ENCODE measurements at places on chromosomes 12 and 14.

DNA sequence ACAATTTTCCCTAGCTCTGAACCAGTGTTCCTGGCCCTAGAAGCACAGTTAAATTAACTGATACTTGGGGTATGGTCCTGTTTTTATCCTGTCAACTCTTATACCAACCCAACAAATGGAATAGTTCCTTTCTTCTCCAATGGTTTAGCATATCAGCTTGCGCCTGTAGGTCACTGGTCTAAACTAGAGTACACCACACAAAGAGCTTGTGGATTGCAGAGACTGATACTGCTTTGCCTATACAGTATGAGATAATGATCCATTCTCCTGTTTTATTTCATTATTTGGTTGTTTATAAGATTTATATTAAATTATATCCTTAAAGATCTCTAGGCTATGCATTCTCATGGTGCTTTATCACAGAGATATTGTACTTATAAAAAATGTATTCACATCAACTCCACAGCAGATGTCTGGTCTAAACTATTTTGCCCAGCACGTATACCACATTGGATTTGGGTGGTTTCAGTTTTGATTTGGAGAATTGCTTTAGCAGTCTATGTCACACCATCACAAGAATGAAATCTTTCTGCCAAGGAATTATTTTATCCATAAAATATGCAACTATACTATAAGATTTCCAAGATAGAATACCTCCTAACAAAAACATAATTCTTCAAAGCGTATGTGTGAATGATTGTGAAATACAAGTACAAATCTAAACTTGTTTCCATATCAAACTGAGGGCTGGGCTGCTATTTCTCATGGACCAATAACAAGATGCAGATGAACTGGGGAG is 142.1 kb downstream of the SLC16A7 start:
- DNase-seq: no peak

GRCh38 chr12:53481939-53482586 is 17.2 kb downstream of the MAP3K12 start:
- DNase-seq: no peak

- no peak for DNase-seq
Measured at GRCh38 chr14:23044840-23045239, 2.8 kb downstream of the PSMB11 start.

- no peak for DNase-seq
Measured at GRCh38 chr12:79982086-79983062, 47.5 kb upstream of the PPP1R12A start.

- DNase-seq: no peak
Measured at GRCh38 chr12:42386308-42386707, 60.3 kb downstream of the PPHLN1 start.

DNA sequence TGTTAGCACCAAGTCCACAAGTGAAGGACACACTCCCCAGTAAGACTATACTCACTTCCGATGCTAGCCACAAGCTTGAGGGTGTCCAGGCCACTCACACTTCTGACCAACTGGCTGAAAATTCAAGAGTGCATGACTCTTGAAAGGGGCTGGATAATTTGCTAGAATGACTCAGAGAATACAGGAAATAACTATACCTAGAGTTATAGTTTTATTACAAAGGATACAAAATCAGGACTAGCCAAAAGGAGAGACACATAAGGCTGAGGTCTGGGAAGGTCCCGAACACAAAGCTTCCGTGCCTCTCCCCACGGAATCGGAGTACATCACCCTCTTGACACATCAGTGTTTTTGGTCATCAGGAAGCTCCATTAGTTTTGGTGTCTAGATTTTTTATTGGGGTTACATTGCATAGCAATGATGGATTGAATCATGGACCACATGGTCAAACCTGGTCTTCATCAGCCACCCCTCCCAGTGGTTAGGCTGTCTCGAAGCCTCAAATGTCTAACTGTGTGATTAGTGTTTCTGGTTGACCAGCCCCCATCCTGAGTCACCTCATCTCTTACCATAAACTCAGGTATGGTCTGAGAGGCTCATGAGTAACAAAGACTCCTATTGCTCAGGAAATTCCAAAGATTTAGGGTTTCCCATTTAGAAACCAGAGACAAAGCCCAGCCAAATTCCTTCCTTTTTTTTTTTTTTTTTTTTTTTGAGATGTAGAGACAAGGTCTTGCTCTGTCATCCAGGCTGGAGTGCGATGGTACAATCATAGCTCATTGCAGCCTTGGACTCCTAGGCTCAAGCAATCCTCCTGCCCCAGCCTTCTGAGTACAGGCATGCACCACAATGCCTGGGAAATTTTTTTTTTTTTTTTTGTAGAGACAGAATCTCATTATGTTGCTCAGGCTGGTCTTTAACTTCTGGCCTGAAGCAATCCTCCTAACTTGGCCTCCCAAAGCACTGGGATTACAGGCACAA is 472.0 kb upstream of the TBX3 start:
- no peak for DNase-seq

- DNase-seq: no peak
Measured at GRCh38 chr12:32893043-32893442, 3.5 kb downstream of the PKP2 start.

GRCh38 chr12:7832059-7832696 is 40.5 kb downstream of the SLC2A14 start:
- DNase-seq: no peak

DNA sequence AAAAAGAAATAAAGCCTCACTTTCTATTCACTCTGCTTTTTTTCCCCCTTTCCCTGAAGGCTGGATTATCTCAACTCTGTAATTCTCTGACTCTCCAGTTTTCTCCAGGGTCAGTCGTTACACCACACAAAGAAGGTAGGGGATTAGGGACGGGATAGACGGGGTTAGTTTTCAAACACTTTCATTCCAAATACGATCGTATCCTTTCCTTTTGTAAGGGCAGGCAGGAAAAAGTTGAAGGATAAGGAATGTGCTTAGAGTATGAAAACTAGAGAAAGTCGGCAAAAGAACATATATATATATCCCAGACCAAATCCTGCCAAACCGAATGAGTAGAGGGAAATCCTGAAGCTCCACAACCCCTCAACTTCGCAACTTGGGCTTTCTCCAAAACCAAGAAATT is 581 bp upstream of the ESYT1 start:
- DNase-seq: no peak

- no peak for DNase-seq
Measured at GRCh38 chr12:88063375-88063774, 34.2 kb upstream of the C12orf50 start.

DNA sequence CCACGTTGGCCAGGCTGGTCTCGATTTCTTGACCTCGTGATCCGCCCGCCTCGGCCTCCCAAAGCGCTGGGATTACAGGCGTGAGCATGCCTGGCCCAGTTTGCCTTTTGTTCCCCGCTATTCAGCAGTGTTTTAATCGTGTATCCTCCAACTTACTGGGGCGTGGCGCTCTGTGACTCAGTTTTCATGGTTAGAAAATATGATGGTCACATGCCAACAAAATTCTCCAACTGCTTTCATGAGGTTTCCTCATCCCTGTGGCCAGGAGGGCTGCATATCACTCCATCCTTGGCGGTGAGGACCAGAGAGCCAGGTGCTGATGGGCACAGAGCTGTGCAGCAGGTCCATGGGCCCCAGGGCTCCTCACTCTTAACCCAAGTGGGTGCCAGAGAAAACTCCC is 33.0 kb upstream of the PRMT8 start:
- no peak for DNase-seq

GRCh38 chr12:66341126-66341525 is 38.8 kb downstream of the HELB start:
- DNase-seq: no peak

DNA sequence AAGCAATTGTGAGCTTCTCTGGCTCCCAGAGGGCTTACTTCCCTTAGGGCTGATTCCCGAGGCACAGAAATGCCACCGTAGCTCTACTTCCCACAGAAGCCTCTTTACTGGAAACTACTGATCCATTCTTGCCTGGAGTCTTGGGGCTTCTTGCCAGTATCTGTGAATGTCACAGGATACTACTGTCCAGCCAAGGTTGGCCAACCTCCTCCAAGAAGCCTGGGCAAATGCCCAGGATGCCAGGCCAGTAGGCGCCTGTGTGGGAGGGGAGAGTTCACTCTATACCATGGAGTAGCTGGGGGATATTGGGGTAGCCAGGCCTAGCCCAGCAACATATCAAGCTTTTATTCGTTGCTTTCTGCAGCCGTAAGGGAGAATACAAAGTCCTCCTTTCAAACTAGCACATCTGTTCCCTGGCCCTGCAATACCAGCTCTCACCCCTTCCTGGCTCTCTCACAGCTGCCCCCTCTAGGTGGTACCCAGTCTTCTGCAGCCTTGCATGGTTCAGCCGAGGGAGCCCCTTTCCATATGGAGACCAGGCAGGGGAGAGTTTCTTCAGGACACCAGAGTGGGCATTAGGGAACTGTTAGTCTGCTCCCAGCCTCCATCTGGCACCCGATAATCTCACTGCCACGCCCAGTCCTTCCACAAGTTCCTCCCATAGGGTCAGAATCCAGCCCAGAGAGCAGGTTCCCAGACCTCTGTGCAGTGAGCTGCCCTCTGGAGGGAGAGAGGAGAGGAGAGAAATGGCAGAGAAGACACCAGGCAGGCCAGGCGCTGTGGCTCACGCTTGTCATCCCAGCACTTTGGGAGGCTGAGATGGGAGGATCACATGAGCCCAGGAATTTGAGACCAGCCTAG is 24.3 kb upstream of the PLEK2 start:
- no peak for DNase-seq

DNA sequence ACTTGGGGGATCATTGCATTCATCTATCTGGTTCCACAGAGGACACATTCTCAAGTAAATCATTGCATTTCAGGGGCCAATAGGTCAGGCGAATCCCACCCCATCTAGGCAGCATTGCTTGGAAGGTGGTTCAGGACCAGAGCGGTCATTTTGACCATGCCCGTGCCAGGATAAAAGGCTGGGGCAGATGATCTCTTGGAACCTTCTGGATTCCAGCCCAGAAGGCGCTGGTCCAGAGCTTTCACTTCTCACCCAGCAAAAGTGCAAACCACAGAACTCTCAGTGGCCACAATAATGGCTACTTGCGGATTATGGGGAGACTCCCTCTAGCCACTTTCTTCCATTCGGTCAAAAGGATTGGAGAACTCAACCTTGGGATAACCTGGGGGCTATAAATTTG is 595 bp upstream of the KRT85 start:
- DNase-seq: no peak

DNA sequence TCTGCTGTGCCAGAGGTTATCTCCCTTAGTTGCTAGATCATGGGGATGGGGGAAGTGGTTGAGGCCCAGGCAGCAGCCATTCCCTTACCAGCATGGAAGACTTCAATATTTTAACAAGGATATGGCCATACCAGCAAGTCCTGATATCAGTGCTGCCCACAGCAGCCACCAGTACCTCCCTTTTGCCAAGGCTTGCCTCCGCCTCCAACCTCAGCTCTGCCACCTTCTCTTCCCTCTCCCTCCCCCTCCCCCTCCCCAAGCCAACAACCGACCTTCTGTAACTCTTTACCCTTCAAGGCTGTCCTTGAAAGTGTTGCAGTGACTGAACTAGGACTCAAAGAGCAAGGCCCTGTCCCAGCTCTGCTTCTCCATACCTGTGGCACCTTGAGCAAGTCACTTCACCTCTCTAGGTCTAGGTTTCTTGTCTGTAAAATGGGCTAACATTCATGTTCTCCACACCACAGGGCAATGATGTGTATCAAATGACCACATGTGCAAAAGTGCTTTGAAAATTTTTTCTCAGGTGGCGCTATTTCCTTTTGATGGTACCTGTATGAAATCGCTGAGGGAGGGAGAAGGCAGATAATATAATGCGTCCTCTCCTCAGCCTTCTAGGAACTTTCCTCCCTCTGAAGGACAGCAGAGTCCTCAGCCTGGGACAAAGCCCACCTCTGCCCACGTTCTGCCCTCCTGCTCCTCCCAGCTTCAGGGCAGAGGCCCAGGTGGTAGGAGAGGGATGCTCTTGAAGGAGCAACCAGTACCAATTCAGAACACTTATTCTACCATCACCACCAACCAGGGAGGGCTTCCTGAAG is 14.7 kb downstream of the PLEKHG6 start:
- DNase-seq: no peak

- DNase-seq: no peak
Measured at GRCh38 chr12:106892075-106892474, 63.6 kb upstream of the TMEM263 start.

DNA sequence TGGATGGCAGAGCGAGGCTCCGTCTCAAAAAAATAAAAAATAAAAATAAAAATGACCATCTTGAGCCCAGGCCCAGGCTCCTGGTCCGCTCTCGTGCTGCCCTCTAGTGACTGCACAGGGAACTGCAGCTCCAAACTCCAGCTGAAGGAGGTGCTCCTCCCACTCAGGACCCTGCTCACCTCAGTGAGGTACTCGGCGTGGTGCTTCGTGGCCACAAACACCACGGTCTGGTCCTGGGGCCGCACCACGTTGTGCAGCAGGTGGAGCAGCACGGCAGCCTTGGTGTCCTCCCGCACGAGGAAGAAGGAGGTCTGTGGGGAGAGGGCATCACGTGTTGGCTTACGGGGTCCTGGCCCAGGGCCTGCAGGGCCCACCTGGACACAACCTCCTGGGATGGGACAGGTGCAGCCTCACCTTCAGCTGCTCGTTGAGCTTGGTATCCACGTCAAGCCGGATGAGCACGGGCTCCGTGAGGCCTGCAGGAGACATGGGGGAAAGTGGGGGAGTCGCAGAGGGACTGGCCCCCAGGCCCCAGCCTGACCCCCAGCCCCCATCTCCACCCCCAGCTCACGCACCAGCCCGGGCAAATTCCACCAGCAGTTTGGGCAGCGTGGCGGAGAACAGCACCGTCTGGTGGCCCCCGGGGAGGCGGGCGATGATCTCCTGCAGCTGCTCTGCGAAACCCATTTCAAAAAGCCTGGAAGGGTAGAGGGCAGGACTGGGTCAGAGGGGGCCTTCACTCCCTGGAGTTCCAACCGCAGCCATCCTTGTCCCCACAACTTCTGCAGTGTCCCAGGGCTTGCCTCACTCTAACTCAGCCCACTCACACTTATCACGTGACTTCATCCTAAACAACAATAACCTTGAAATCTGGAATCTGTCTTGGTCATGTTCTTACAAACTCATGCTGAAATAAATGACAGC is 10.6 kb downstream of the DDX54 start:
- DNase-seq: peak; percentile 65

DNA sequence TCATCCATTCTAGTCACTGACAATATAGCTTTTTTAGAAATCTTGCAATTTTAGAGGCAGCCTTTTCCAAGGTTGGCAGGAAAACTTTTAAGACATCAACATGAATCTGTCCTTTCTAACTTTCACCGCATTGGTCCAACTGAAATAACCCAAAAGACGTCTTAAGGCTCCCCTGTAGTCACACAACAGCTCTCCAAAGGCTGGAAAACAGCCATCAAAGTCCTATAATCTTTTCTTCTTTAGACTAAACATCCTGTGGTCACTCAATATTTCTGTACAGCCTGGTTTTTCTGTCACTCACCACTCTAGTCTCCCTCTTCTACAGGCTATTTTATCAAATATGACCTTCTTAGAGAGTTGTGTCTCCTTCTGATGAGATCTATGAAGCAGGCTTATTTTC is 4.5 kb upstream of the PTPRB start:
- no peak for DNase-seq

DNA sequence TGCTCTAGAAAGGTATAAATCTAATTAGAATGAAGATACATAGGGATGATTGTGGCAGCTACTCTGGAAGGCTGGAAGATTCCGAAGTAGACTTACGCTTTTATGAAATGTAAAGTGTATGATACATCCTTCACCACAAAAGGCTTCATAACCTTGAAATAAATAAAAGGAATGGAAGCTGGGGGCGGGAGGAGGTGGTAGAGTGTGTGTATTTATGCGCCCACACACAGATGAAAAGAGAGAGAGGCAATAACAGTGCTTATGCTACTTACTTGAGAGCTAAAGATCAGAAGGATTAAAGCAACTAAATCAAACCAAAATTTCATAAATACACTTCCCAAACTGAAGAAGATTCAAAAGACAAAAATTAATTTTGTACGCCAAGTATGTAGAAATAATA is 30.4 kb downstream of the CBX5 start:
- no peak for DNase-seq

- DNase-seq: no peak
Measured at GRCh38 chr12:70351076-70351475, 15.0 kb upstream of the KCNMB4 start.

Data from activated T-cell treated with anti-CD3 and anti-CD28 coated beads for 1 hour (primary cell).